NCI-H1048 (cell line): ENCODE measurements at places on chromosomes 7 and 10.

- no peak for DNase-seq
Observed at GRCh38 chr10:77718957-77719356, 81.3 kb upstream of the KCNMA1 start.

GRCh38 chr10:78139341-78139740 lies 105.7 kb downstream of the RPS24 start:
- no peak for DNase-seq

GRCh38 chr7:100413889-100414288 lies 14.6 kb downstream of the ZCWPW1 start:
- no peak for DNase-seq

DNA sequence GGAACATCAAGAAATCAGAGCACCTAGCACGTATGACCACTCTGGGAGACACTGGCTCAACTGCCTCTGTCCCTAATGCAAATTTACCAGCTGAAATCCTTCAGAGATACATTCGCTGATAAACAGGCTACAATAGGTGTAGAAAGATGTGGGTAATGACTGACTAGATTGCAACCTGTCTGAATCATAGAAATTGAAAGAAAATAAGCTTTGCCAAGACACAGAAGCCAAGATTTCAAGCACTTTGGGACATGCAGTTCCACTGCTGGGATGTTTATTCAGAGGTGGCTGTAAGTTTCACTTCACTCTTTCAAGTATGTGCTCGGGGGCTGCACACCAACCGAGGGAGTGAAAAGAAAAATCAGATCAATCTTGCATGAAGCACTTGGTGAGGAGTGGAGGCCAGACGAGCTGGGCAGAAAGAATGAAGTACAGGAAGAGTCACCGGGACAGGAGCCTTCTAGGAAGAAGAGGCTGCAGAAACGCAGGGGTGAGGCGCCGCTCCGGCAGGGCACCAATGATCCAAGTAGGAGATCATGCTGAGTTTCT lies 276.7 kb downstream of the PARD3 start:
- DNase-seq, result no peak

- no peak for DNase-seq
Observed at GRCh38 chr10:124671486-124672075, 72.6 kb downstream of the FAM53B start.

DNA sequence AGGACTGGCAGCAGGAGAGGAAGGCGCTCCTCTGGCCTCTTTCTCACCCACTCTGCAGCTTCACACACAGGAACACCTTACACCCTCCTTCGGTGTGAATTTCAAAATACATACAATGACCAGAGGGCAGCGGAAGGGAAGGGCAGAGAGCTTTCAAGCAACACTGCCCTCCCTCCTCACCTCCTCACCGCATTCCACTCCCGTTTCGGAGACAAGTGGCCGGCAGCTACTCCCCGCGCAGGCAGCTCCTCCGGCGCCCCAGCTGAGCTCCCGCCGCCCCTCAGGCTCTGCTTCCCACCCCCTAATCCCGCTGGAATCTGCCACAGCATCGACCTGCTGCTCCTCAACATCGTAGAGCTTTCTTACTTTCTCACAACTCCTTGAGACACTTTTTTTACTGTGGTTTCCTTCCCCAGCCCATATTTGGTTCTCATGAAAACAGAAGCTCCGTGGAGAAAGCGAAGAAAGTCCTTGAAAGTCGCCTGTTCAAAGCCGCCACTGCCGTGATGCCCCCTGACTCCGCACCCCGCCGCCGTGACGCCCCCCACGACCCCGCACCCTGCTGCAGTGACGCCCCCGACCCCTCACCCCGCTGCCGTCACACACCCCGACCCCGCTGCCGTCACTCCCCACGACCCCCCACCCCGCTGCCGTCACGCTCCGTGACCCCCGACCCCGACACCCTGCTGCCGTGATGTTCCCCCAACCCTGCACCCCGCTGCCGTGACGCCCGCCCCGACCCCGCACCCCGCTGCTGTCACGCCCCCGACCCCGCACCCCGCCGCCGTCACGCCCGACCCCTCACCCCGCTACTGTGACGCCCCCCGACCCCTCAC lies 14.6 kb upstream of the GPER1 start:
- no peak for DNase-seq

DNA sequence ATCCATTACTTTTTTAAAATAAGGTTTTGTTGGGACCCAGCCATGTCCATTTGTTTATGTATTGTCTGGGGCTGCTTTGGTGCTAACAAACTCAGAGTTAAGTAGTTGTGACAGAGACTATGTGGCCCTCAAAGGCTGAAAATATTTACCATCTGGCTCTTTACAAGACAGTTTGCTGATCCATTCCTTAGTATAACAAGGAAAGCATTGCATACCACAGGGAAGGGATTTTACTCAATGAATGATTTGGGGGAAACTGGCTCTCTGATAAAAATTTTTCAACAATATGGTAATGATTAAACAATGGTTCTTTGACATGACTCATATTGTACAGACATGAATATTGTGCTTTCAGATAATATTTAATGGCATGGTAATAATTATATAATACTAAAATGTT lies 738.1 kb downstream of the KCNMA1 start:
- no peak for DNase-seq

- peak; percentile 94 for DNase-seq
Observed at GRCh38 chr7:115146148-115146547, 224.3 kb downstream of the MDFIC start.

- DNase-seq, result no peak
Observed at GRCh38 chr10:88190123-88190522, 326.7 kb downstream of the PTEN start.

- no peak for DNase-seq
Observed at GRCh38 chr7:117020591-117020973, 67.3 kb downstream of the ST7 start.

DNA sequence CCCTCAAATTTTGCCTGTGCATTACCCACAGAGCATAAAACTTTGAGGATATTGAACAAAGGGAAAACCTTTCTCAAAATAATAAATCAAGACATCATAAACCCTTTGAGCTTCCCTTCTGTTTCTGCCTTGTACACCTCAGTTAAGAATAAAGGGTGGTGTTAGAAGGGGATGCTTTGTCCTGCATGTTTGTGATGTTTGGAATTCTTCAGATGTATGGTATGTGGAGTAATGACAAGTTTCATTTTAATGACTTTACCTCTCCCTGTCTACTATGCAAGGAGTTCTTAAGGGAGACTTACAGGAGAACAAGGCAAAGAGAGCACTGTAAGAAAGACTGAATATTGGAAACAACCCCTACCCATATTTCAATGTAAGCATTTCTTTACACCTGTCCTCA lies 99.2 kb downstream of the HECW1 start:
- DNase-seq, result no peak

- no peak for DNase-seq
Observed at GRCh38 chr7:156979711-156980110, 30.2 kb downstream of the NOM1 start.

DNA sequence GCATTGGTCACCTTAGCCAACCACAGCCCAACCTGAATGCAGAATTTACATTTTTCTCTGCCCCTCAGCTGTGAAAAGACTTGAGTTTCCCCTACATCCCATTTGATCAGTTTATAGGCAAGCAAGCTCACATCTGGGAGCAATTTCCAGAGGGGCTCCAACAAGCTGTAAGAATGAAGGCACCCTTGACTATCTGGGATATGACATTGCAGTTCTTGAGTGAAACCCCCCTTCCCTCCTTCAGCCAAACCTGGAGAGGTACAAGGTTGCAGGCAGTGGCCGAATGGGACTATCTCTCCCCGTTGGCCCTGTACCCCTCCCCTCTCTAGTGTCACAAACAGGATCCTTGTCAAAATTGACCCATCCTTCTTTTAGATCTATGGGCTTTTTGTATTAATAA lies 30.5 kb downstream of the POLL start:
- DNase-seq, result no peak

- DNase-seq, result no peak
Observed at GRCh38 chr7:93913197-93913596, 6.8 kb downstream of the GNGT1 start.

DNA sequence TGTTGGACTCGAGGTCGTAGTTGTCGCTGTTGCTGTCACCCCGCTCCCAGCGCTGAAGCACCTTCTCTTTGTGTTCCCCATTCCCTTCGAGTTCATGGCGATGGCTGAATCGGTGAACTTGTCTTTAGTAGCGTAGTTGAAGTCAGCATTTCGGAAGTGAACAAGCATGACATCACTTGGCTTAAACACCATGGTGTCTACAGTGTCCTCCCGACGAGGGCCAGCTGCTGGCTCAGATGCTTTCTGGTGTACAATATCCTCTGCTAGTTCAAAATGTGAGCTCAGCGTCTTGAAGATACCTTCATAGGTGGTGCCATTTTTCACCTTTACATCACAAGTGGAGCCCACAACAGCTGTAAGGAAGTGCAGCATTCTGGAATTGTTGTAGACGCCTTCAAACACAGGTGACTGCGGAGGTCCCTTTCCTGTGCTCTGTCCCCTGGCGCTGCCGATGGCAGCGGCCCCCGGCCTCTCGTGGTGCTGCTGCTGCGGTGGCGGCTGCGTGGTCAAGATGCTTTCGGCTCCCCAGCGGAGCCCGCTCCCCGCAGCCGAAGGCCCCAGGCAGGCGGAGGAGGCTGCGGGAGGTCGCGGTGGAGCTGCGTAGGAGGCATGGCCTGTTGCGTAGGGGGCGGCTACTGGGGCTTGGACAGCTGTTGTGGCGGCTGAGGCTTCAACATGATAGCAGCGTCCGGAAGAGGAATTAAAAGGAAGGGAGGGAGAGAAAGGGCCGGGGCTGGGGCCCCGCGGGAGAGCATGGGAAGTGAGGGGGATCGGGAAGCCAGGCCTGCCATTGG lies 59.3 kb downstream of the ANKMY2 start:
- DNase-seq, result no peak

GRCh38 chr7:75667938-75668337 lies 70.8 kb downstream of the HIP1 start:
- DNase-seq, result no peak

DNA sequence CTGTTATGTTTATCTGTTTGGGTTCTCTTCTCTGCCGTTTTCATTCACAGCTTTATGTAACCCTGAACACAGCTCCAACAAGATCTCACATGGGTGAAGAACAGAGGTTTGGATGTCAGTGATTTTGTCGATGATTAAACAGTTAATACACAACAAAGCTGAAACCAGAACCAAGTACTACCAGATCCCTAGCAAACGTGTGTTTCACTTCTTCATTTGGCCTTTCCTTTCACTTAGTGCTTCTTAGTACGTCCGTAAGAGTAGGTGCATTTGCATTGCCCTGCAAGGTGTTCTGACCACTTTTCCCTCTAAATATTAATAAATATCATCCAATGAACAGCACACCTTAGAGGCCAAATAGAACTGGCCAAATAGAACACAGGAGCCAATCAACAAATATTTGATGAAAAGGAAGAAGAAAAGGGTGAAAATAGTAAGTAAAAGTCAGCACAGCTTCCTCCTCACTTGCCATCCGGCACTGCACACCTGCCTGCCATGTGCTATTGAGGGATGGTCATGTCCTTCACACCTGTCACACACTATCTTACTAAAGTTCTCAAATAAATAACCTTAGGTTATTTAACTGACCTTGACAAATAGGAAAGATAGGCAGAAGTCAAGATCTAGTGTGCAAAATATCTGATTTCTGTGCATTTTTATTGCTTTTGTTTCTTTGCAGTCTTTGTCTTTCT lies 252.6 kb upstream of the ANKRD30A start:
- no peak for DNase-seq

DNA sequence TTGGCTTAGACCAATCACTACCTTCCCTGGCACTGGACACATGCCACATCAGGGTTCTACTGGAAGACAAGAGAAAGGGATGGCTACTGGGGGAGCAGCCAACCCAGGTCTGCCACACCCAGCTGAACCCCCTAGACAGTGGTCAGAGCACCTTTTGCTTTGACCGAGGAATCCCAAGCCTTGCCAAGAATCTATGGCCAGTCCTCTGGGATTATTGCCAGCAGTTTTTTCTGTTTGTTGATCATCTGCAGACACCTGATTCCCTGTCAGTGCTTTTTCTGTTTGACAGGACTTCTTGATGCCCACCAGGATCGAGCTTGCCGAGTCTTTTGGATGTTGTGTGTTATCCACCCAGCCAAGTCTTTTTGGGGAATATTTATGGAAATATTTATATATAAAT lies 476.2 kb upstream of the GALNT17 start:
- DNase-seq, result no peak

DNA sequence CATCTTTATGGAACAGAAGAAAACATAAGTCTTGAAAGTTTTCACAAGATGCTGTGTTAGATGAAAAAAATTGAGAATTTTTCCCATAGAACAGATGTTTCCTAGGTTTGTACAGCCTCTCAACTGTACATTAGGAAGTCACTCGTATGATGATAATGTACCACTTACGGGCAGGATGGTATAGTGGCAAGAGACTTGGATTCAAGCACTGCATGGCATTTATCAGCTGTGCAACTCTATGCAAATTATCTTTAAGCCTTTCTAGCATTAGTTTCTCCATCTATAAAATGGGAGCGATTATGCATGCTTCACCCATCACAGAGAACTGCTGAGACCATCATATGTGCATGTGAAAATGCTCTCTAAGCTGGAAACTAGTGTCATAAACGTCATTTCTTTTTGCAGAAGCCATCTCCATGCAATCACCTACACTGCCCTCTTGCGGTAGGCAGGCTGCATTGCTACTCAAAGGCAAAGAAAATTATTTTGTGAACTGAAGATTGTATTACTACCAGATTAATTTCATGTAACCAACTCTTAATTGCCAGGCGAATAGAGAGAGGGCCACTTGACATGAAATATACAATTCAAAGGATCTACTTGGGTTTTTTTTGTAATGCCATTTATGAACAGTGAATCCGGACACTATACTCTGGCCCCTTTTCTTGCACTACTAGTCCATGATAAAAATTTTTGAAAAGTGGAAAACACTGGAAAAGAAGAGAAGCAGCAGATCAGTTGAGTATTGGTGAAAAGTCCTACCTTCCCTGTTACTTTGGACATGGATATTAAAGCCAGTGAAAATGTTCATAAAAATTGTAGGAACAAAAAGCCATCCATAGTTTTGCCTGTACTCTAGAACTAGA lies 102.3 kb downstream of the JAZF1 start:
- DNase-seq, result no peak

- DNase-seq, result no peak
Observed at GRCh38 chr7:31819031-31819430, 132.0 kb downstream of the PPP1R17 start.

- no peak for DNase-seq
Observed at GRCh38 chr10:12533151-12533550, 183.8 kb downstream of the CAMK1D start.

- peak; percentile 5 for DNase-seq
Observed at GRCh38 chr10:21372651-21373410, 152.7 kb downstream of the SKIDA1 start.

GRCh38 chr7:126228356-126229061 lies 1024.2 kb downstream of the GRM8 start:
- DNase-seq, result no peak

DNA sequence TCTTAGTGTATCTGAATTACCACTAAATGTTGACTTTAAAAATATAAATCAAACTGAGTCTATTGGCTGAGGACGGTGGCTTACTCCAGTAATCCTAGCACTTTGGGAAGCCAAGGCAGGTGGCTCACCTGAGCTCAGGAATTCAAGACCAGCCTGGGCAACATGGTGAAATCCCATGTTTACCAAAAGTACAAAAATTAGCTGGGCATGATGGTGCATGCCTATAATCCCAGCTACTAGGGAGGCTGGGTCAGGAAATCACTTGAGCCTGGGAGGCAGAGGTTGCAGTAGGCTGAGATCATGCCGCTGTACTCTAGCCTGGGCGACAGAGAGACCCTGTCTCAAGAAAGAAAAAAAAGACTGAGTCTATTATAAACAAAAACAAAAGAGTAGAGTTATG lies 106.5 kb upstream of the RSU1 start:
- no peak for DNase-seq
